ENCODE measurements at places on chromosomes 5 and 9.

GRCh38 chr5:154373326-154373725, 72.5 kb upstream of the SAP30L start:
- DNase-seq = no peak

- DNase-seq = no peak
These were observed 114.7 kb upstream of the ADAMTS19 start for GRCh38 chr5:129345213-129345924.

DNA sequence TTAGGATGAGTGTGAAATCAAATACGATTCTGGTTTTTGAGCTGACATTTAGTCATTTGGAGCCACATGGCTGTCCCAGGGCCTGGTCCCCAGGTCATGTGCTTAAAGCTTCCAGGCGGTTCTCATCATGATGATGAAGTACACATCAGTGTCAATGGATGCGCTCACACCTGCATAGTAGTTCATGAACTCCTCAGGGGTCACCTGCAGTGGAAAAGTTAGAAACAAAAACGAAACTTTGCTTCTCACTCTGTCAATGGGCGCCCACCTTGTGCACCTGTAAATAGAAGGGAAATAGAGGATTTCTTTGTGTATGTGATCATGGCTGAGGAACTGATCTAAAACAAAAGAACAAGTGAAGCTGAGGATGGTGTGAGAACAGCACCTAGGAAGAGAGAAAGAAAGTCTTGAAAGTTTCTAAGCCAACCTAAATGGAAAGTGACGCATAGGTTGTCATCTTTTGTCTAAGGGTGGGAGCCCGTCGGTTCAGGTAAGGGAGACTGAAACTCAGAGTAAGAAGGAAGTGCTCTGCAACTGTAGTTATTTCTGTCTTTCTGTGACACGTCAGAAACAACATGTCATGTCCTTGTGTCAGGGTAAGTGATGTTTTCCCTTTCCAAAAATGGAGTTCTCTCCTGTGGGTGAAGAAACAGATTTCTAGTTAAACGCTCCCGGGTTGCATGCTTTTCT, 33.8 kb downstream of the CAPSL start:
- DNase-seq = no peak

DNA sequence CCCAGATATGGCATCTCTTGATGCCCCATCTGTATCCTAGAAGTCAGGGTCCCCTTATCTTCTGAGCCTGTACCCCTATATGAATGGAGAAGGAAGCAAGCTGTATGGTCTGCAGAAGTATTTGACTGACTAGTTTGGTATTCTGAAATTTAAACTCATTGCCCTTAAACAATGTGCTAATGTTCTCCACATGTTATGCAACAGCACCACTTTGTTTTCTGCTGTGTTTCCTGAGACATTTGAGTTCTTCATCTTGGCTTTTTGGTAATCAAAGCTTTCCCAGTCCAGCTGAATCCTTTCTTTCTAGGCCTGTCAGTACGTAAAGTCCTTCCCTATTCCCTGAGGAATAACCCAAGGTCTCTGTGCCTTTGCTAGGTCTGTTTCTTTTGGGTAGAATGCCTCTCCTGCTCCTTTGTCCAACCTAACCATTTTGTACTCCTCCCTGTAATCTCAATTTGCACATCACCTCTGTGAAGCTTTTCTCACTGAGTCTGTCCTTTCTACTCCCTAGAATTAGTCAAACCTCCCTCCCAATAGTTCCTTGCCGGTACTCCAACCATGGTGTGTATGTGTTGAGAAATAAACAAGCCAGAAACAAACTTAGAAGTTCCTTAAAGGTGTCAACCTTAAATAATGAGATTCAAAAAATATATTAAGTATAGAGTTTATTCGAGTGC, 72.1 kb upstream of the HSPB3 start:
- no peak for DNase-seq

DNA sequence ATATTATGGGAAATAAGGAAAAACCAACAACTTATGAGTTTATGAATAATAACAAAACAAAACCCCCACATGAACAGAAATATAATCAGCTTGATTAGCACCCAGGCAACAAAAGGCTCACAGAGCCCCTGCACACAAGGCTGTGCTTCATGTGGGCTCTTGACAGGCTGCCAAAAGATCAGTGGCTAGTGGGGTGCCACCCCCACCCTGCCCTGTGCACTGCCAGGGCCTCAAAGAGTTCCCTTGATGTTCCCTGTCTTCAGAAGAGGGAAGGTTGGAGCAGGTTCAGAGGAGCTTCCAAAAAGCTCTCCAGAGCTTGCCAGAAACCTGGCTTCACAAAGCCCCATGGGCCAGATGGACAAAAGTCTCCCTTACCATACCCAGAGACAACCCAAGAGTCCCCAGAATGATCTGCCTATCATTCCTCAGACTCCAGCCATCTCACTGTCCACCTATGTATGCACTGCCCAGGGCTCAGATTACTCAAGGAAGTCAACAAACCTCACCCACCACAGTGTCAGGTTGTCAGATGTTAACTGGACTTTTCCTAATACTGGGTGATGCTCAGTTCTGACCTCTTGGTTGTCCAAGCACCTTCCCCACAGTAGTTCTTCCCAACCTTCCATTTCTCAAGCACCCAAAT, 87.5 kb downstream of the SIL1 start:
- DNase-seq = no peak

DNA sequence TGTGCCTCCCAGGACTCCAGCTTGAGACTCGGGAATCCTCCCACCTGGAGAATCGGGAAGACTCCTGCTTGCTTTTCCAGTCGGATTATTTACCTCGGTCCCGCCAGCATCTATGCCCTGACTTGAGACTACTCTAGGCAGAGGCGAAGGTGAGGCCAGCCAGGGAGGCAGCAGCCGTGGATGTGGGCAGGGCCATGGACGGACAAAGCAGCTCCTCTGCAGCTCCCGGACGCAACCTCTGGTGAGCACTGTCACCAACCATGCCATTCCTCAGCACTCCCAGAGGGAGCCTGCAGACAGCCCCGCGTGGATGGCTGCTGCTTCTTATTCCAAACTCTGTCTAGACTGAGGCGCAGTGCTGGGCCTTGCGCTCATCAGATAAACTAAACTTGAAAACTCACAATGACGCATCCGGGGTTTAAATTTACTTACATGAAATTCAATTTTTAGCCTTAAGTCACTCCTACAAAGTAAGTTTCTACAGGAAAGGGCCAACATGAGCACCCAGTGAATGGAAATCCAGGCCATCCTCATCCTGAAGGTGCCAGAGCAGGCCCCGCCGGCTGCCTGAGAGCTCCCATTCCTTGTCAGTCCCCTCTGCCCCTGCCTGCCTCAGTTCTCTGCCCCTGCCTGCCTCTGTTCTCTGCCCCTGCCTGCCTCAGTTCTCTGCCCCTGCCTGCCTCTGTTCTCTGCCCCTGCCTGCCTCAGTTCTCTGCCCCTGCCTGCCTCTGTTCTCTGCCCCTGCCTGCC, 17.8 kb downstream of the MED10 start:
- no peak for DNase-seq

DNA sequence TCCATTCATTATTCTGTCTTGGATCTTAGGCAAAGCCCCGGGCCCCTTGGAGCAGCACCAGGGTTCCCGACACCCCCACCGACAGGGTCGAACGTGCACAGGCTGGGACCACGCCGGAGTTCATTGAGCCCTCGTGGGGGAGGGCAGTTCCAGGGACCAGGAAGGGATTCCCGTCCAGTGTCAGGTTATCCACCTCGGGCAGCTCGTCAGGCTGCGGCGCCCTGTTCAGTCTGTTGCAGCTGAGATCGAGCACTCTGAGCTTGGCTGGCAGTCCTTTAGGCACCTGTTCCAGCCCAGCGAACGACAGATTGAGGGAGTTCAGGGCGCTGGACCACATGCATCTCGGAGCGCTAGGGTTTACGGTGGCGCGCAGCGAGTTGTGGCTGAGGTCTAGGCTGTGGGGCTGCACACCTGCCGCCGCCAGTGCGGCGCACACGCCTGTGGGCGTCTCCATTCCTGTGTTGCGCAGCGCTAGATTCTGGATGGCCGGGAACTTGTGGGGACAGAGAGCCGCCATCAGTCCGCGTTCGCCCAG, 1.1 kb downstream of the CD14 start:
- peak; percentile 4 for DNase-seq

DNA sequence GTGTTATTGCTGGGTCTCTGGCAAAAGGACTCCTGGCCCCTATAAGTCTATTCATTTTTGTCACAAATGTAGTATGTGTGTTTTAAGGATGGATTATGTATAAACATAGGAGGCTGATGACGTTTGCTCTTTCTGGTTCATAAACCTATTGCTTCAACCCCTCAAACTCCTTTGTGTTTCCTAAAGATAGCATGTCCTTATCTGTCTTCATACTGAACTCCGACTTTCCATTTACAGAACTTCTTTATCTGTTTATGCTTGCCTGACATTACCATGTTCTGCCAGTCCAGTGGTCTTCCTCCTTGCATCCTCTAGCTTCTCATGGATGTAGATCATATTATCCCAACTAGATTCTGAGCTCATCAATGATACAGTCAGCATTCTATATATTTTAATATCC, 46.1 kb downstream of the ARHGEF28 start:
- DNase-seq = no peak

DNA sequence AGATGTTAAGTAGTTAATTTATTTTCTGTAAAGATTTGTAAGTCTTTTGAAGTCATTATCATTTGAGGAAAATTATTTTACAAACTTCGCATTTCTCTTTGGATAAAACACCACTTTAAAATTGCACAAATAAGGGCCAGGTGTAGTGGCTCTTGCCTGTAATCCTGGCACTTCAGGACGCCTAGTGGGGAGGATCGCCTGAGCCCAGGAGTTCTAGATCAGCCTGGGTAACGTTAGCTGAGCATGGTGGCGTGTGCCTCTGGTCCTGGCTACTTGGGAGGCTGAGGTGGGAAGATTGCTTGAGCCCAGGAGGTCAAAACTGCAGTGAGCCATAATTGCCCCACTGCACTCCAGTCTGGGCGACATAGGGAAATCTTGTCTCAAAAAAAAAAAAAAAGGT, 185.5 kb downstream of the KDM4C start:
- no peak for DNase-seq

DNA sequence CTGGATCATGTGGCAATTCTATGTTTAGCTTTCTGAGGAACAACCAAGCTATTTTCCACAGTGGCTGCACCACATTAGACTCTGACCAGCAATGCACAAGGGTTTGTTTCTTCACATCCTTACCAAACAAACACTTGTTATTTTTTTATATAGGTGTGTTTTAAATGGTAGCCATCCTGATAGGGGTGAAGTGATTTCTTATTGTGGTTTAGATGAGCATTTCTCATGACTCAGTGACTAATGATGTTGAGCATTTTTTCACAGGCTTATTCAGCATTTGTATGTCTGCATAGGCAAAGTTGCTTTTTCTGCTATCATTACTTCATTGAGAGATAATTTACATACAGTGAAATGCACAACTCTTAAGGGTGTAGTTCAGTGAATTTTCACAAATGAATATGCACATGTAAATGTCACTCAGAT, 36.0 kb downstream of the ANKRD33B start:
- peak; percentile 78 for DNase-seq

- no peak for DNase-seq
These were observed 60.4 kb upstream of the SPRY4 start for GRCh38 chr5:142385194-142385593.

- no peak for DNase-seq
These were observed 81.1 kb downstream of the SEC61B start for GRCh38 chr9:99303177-99303576.

GRCh38 chr5:73514418-73514817, 16.2 kb downstream of the BTF3 start:
- DNase-seq = no peak

DNA sequence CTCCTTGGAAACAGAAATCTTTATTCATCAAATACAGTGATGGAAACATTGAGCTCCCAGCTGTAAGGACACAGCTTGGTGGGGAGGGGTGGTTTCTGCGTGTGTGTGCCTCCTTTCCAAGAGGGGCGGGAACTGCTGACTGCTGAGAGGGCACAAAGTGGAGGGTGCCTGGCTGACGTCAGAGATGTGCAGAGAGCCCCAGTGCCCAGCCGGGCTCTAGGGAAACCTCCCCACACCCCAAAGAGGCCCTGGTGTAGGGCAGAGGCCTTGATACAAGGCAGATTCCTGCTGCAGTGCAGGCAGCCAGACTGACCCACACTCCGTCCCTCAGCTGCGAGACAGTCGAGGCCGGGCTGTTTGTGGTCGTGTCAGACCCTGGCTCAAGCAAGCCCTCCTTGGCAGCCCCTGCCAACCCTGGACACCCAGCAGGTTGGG, 191.0 kb downstream of the CACNA1B start:
- no peak for DNase-seq

GRCh38 chr9:108056084-108056804, 566.7 kb upstream of the KLF4 start:
- DNase-seq = no peak

- peak; percentile 20 for DNase-seq
These were observed 87.8 kb upstream of the TLR4 start for GRCh38 chr9:117616431-117616831.

Measured in myocyte (in vitro differentiated cells).